ENCODE measurements at places on chromosomes 2 and 18. TPM values are rescaled to one million over a fixed set of nuclear protein-coding genes. Genes with fewer than 3 reads are reported as not detected.

- DNase-seq: no peak
Measured at GRCh38 chr2:26574900-26575560, 66.1 kb downstream of the CIB4 start.

DNA sequence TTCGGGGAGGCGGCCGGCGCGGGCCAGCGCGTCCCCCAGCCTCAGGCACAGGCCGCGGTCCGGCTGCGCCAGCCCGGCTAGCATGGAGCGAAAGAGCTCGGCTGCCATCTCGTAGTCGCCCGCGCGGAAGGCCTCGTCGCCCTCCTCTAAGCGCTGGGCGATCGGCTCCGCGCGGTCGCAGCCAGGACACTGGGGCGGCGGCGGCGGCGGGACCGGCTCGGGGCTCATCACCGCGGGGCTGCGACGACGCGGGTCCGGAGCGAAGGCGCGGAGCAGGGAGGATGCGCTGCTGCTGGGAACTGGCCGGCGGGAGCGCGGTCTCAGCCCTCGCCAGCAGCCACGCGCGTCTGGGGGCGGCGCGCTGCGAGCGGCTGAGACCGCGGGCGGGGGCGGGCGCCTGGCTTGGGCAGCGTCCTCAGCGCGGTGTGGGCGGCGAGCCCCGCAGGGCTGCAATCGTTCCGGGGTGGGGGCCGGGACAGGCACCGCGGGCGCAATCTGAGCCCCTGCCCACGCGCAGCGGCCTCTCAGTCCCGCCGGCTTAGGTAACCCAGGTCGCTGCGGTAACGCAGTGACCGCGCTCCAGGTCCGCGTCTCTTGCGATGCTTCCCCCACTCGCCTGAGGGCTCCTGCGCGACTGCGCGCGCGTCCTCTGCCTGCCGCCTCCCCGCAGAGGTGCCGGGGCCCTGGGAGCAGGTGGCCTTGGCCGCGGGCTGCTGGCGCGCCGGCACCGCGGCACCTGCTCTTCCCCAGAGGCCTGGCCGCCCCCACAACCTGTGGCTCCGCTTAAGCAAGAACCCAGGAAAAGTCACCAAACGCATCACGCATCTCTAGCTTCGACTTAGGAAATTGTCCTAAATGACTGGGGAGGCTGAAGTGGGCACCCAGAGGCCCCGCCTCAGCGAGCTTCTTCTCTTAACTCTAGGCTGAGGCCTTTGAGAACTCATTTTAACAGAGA, at the start of gene LONRF2:
Gene LONRF2, minus strand, starts transcription at position 636 of the 955 bp plus-strand sequence. Its CDS starts 408 bp downstream, at position 228.
- DNase-seq: peak; percentile 80

- DNase-seq: peak; percentile 54
Measured at GRCh38 chr2:25323042-25323514, 18.6 kb downstream of the DNMT3A start.

DNA sequence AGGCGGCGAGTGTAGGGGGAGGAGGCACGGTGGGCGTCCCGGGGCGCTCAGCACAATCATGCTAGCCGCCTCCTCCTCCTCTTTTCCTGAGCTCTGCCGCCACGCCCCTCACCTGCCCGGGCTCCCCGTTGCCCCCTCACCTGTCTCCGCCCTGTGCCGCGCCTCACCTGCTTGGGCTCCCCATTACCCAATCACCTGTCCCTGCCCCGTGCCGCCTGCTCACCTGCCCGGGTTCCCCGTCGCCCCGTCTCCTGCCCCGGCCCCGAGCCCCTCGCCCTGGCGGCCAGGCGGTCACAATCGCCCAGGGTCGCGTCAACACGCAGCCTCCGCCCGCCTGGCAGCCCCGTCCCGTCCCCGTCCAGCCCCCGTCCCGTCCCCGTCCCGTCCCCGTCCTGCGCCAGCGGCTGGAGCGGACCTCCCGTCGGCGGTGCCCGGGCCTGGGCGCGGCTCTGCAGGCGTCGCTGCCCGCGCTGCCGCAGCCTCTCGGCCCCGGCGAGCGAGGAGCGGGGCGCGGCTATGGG, at the start of gene DCDC2C:
Gene DCDC2C, plus strand, starts transcription at position 340 of the 521 bp plus-strand sequence. Its CDS starts 177 bp downstream, at position 517.
- peak; percentile 36 for DNase-seq

- no peak for DNase-seq
Measured at GRCh38 chr2:233013027-233013461, at the start of gene NGEF. NGEF (minus strand) TSS chr2:233013256; CDS start chr2:232974890, 38,366 bp downstream.

- no peak for DNase-seq
Measured at GRCh38 chr2:66693076-66693965, 258.4 kb downstream of the MEIS1 start.

- DNase-seq: no peak
Measured at GRCh38 chr18:58539659-58540380, 89.1 kb downstream of the ALPK2 start.

- DNase-seq: no peak
Measured at GRCh38 chr2:15630121-15630977, 38.7 kb downstream of the DDX1 start.

DNA sequence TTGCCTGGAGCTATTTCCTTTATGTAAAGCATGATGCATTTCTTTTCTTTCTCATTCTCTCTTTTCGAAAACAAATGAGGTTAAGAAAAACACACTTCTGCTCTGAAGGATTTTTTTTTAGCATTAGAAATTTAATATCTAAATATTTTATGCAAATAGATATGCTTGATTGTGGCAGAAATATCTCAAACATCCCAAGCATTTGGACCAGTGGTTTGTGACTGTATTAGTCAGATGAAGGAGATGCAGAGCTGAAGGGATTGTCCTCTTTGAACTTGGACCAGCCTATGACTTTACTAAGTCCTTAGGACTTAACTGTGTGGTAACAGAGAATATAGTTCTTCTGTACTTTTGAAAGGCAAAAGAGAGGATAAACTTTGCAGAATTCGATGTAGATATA, 335.9 kb upstream of the NT5C1B start:
- no peak for DNase-seq

GRCh38 chr2:19574778-19575260, 216.4 kb upstream of the OSR1 start:
- peak; percentile 66 for DNase-seq

DNA sequence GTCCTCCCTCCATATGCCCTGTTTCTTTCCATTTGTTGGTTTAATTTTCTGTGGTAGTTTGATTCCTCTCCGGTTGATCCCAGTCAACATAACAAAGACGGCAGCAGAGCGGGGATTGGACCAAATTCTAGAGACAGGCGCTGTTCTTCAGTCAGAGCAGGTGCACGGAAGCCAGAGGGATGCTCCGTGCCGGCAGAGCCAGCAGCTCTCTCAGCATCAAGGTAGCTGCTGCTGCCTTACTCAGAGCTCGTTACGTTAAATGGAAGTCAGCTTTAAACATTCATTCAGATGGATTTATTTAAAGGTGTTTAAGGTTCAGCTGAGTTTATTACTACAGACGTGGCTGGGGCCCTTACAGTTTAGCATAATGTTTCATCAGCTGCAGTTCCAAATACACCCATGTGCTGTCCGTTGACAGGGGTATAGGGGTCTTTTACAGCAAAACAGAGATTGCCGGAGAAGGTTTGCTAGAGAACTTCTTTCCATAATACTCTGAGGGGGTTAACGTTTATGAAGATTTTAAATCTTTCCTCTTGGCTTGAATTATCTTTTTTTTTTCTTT, 497.2 kb upstream of the PIK3C3 start:
- no peak for DNase-seq

DNA sequence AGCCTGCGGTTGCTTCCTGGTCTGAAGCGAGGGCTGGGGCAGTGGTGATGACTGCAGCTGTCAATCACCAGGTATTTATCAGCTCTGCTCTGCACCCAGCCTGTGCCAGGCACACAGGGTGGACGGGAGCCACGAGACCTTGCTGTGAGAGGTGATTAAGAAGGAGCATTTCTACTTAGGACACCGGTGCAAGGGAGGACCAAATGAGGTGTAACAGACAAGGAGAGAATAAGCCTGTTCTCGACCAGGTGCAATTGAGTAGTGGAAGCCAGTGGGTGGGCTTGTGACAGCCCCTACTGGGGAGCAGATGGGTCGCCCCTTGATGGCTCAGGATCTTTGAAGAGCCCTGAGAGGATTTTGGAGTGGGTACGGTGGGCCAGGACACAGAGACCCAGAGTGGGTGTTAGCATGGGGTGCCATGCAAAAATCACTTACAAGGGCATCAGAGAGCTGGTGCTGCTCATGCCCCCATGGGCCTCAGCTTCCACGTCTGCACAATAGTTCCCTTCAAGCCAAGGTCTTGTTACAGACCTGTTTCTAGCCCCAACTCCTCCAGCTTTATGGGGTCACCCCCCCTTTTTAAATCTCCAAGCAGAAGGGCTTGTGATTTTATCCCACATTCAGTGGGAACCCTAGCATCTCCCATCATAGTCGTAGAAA, 24.6 kb downstream of the GPR55 start:
- DNase-seq: no peak

- no peak for DNase-seq
Measured at GRCh38 chr2:222176890-222177289, 121.9 kb downstream of the PAX3 start.

DNA sequence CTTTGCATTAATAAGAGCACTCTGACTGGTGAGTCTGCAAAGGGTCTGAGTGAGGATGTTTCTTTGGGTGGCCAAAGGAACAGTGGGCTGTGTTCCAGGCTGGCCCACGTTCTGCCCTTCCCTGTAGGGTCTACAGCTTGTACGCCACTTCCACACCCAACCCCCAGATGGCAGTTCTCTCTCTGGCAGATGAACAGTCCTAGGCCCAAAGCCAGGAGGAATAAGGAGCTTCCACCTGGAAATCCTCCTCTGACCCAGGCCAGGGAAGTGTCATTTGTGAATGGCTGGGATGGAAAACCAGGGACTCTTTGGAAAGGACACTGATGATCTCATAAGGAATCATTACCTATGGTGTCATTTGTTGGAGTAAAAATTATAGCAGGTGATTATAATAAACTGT, 6.6 kb downstream of the OTOF start:
- no peak for DNase-seq

GRCh38 chr2:8954990-8955389, 48.5 kb downstream of the MBOAT2 start:
- DNase-seq: no peak

GRCh38 chr18:48170651-48171050, 238.5 kb downstream of the ZBTB7C start:
- no peak for DNase-seq

GRCh38 chr2:167862782-167863181, 384.6 kb downstream of the STK39 start:
- DNase-seq: no peak

DNA sequence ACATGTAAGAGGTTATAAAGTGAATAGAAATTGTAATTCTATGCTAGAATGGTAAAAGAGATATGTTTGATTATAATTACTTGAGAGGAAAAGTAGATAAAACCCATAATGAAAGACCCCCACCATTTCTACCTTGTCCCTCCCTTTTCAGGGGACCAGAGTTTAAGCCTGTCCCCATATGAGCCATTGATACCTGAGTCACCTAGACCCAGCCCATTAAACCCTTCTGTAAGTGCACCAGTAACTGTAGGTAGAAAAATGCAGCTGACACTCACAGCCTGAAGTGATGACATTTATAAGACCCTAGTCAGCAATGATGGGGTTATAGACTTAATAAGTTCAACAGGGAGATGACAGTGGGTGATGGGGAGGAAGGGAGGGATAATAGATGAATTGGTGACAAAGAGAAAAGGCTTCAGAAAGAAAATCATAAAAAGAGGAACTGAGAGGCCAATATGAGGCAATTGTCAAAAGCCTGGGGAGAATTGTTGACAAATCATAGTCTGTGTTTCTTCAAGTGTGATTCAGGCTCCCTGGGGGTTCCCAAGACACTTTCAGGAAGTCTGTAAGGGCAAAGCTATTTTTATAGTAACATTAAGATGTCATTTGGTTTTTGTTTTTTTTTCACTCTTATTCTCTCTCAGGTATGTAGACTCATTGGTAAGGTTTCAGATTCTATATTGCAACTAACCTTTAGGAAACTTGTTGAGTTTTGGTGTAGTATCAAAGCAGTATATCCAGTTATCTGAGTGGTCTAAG, 544.2 kb downstream of the SATB2 start:
- no peak for DNase-seq

GRCh38 chr18:3097082-3097481, 84.1 kb upstream of the LPIN2 start:
- no peak for DNase-seq

- DNase-seq: no peak
Measured at GRCh38 chr2:223668302-223668998, 66.3 kb upstream of the SCG2 start.

DNA sequence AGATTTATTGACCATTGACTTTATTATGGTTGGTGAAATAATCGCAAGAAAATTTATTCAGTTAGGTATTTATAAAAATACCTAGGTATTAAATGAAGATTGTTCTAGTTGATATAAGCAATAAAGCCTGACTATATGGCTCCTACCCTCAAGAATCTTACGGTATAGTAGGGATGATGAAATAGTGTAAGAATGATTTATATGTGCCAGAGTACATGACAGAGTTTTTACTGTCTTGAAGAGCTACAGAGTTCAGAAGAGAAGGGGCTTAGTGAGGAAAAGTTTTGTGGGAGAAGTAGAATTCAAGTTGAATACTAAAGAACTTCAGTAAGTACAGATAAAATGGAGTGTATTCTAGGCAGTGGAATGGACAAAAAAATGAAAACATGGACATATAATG, 9.7 kb downstream of the CREB1 start:
- DNase-seq: no peak

DNA sequence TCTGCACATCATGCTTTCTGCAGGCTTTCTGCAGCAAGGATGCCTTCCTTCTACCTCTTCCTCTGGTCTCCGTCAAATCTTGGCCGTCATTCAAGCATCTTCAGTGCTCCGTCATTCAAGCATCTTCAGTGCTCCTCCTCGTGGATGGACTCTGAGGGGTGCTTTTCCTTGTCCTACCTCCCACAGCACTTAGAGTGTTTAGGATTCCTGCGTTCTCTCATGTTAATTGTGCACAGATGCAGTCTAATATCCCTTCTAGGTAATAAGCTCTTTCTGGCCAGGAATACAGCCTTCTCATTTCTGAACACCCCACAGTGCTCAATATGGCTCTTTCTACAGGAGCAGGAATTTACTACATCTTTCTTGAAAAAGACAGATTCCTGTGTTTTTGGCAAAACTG, 59.8 kb downstream of the ZNF236 start:
- no peak for DNase-seq

DNA sequence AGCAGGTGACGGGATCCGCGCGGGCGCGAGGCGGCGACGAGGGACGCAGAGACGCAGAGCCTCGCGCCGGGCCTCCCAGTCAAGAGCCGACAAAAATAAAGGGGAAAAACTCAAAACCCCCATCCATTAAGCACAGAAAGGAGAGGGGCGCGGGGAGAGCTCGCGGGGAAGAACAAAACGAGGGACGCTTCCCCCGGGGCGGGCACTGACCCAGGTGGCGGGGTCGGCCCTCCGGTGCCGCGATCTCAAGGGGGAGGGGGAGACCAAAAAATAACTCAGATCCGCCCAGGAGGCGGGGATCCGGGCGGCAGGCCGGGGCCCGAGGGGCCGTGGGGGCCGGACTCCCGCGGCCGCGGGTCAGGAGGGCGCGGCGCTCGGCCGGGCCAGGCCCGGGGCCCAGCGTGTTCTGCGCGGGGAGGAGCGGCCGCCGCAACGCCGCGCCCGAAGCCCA, 597 bp downstream of the RNF103 start:
- peak; percentile 85 for DNase-seq

CCDC74A gene
- total RNA-seq: 1.0 TPM

ABCB11 gene
- 0.47 TPM for total RNA-seq

APOB gene
- 93.2 TPM for total RNA-seq

SCYGR5 gene
- total RNA-seq: not detected

KCNIP3 gene
- 5.9 TPM for total RNA-seq

LRRC30 gene
- total RNA-seq: not detected

RNF125 gene
- total RNA-seq: 2.1 TPM

FOXD4L1 gene
- not detected for total RNA-seq

TUBA3E gene
- 5.7 TPM for total RNA-seq
